ENCODE measurements at places on chromosomes 7 and 10.

DNA sequence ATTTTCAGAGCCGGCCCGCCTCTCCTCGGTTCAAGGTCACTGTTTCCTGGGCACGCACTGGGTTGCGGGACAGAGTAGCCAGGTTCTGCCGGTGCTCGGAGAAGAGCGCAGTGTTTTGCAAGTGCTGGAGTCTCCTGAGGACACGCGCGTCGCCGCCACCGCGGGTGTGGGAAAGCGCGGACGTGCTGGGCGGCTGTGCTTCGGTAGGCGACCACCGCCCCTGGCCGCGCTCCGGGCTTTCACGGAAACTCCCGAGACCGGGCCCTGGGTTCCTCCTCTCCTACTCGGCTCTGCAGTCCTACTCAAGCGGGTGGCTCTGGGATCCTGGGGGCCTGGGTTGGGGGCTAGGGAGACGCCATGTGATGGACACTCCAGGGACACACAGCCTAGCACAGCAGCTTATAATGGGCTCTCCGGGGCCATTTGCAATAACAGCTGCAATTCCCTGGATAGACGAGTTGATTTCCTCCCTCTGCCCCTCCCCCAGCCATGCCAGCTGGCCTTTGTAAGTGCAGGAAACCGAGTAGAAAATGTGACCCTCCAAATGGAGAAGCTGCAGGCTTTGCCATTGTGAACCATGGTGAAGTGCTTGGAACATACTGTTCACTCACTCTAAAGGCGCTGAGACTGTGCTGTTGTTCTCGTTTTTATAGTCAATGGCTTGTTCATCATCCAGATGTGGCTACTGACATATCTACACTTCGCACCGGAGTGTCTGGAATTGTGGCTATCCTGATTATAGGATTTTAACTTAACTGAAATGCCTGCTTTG lies 2.1 kb downstream of the FRAT1 start:
- DNase-seq, result no peak

DNA sequence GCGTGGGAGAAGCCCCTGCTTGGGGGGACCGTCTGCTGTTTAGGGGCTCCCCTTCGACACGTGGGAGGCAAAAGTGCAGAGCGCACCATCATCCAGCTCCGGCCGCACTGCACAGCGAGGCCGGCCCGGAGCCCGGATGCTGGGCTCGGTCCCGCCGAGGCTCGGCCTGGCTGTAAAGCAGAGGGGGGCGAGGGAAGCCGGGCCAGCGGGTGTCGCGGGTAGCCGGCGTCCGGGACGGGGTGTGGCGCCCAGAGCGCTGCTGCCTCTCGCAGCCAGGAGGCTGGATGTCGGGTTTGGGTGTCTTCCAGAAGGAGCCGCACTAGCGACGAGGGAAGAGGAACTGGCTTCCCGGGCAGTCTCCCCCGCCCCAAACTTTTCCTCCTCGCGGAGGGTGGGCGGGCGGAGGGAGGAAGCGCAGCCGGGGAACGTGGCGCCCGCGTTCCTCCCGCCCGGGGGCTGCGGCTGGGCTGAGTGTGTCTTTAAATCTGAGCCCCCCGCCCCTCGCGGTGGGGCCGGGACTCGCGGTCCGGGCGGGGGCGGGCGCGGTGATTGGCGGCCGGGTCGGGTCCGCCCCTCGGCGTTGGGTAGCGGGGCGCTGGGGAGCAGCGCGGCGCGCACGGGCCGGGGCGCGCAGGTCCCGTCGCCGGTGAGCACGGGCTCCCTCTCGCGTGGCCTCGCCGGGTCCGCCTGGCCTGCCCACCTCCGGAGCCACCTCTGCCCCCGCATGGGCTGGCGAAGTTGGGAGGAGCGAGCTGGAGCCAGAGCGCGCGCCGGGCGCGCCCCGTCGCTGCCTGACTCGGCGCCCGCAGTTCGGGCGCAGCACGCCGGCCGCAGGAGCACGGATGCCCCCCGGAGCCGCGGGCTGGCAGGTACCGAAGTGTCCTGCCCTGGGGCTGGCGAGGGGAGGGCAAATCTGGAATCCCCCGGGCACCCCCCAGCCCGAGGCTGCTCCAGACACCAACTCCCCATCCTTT lies at the start of gene PALD1:
Gene PALD1 (plus strand): TSS at position 577 of the 974 bp plus-strand sequence. CDS start 47,185 bp downstream, outside the sequence.
- DNase-seq, result no peak

DNA sequence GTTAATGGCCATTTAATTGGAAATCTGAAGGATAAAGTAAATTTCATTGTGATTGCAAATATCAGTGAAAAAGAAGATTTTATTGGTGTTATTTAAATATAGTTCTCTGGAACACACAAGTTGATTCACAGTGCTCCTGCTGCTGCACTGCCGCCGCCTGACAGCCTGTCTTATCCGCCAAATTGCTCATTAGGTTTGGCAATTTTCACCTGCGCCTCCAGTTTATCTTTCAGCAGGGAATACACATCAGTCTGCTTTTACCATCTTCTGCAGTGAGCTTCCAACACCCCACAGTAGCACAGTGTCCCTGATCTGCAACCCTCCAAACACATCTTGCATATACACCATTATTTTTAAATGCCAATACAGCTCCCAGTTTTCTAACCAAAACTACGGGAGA lies 308.3 kb downstream of the PARD3 start:
- DNase-seq, result no peak

- DNase-seq, result no peak
These were observed 166.9 kb downstream of the CPEB3 start for GRCh38 chr10:92124020-92124419.

GRCh38 chr10:6171881-6172695 lies 30.6 kb upstream of the PFKFB3 start:
- no peak for DNase-seq

GRCh38 chr7:48307041-48307714 lies 135.9 kb downstream of the ABCA13 start:
- DNase-seq, result no peak

GRCh38 chr7:84237533-84238173 lies 43.1 kb upstream of the SEMA3A start:
- no peak for DNase-seq

- DNase-seq, result no peak
These were observed 29.3 kb downstream of the TMEM248 start for GRCh38 chr7:66950311-66950710.

DNA sequence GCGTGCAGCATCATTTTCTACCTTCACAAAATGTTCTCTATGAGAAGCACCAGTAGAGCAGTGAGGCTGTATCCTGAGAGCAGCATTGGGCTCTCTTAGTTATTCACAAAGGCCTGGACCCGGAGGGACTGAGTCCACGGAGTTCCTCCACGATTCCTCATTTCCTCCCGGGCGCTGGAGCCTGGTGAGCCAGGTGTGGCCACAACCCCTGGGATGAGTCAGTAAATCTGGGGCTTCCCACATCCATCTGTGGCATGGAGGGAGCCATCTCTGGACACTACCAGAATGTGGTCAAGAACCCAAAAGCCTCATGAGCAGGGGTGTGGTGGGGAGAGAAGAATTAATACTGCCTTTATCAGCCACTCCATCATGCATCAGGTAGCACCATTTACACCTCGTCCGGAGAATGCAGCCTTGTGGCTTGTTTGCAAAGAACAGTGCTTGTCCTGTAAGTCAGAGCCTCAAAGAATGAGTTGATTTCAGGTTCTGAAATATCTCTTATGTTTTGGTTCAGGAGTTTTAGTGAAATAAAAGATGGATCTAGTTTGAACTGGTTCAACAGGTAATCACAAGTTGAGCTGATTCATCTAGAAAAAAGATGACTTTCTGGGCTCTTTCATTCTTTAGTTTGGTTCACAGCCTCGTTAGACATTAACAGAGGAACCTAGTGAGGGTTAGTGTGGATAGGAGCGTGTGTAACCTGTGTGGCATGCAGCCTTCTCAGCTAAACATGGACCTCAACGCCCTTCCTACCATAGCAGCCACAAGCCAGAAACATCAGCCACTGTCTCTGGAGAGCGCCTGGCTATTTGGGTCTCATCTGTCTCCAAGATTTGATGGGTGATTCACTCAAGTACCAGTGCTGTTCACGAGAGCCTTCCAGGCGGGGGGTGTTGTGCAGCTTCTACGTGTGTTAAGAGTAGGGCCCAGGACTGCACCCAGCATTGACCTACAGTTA lies 95.2 kb downstream of the WDR37 start:
- no peak for DNase-seq

GRCh38 chr7:158066085-158066484 lies 521.5 kb downstream of the PTPRN2 start:
- no peak for DNase-seq

DNA sequence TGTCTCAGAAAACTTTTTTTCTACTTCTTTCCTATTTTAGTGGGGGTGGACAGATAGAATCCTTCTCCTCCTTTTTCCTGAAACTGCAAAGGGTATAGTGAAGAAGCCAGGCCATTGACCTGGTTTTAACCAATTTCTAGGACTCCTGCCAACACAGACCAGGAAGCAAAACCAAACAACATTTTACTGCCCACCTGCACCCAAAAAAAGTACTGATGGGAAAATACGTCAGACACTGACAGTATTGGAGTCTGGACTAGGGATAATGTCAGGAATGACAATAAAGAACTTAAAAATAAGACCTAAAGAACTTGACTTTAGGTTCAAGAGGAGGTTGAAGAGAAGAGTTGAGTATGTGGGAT lies 5.0 kb upstream of the STEAP4 start:
- no peak for DNase-seq

- DNase-seq, result no peak
These were observed 183.7 kb downstream of the TRIL start for GRCh38 chr7:28774261-28774988.

GRCh38 chr7:141071260-141071854 lies 2.5 kb upstream of the TMEM178B start:
- no peak for DNase-seq

GRCh38 chr7:144416341-144416740 lies 12.8 kb upstream of the NOBOX start:
- no peak for DNase-seq

DNA sequence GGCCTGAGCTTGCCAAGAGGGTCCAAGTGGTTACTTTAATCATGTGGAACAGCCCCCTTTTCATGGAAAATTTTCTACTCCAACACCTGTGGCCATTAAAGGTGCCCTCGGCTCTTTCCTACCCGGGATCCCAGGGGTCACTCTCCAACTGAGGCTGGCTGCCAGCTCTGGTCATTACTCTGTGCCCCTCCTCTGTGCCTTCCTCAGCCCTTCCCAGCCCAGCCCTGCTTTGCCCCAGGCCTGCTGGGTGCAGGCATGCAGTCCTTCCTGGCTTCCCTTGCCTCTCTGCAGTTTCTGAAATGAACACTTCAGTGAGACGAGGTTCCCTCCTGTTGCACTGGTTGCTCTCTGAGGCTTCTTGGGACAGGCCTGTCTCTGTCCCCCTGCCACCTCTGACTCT lies 951.1 kb upstream of the ZNF722 start:
- no peak for DNase-seq

DNA sequence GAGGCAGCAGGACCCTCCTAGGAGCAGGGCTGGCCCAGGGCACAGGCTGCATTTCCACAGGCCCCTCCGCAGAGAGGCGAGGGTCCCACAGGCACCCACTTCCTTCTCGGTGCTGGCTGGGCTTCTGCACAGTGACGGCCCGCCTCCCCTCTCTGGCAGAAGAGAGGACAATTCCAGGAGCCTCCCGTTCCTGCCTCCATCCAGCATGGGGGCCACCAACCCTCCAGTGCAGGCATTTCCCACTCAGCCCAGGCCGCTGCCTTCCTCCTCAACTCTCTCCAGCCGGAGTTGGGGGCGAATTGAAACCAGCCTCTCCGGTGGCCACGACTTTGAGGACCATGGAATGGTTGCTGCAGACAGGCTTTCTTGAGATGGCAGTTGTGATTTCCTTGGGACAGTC lies 125.0 kb upstream of the PPP2R2D start:
- DNase-seq, result no peak

GRCh38 chr10:95815133-95815532 lies 59.2 kb downstream of the ENTPD1 start:
- DNase-seq, result no peak

GRCh38 chr10:14244147-14244546 lies 86.6 kb downstream of the FRMD4A start:
- DNase-seq, result no peak

DNA sequence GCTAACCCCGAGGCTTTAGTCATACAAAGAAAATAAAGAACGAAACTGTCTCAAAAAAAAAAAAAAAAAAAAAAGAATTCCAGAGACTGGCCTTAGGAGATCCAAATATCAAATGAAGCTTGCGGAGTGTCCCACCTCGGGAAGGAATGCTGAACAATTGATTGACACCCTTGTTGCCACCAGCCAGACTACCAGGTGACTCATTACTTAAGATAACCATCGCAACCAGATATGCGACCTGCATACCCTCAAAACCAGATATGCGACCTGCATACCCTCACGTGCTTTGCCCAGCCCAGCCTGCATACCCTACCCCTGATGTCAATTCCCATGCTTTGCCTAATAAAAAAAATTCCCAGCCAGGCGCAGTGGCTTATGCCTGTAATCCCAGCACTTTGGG lies 2.7 kb upstream of the PRKRIP1 start:
- no peak for DNase-seq

GRCh38 chr10:71561003-71561574 lies 158.5 kb downstream of the C10orf105 start:
- DNase-seq, result no peak

DNA sequence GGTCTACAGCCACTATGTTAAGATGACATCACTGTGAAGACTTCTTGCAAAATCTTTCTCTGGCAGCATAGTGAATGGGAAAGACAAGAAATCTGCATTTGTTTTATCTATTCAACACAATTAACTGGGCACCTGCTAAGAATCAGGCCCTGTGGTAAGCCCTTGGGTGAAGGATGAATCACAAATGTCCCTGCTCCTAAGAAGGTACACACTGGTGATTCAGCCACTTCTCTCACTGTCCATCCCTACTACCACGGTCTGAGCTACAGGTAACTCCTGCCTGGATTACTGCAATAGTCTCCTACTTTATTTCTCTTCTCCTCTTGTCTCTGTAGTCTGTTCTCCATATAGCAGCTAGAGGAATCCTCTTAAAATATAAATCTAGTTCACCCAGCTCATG lies 116.1 kb downstream of the HIBADH start:
- DNase-seq, result no peak

DNA sequence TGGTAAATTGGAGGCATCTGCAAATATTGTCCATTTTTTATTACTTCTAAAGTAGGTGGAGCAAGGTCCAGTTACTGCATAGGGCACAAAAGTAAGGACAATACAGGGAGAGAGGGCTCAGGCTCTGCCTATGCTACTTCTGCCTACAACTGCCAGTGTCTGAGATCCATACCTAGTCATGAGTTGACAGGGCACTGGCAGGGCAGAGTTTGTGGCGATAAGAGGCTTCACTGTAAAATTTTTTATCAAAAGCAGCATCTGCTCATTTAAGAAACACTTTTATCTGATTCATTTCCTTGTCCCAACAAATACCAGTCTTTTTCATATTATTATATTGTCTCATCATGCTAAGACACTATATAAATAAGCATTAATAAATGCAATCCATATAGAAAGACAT lies 178.0 kb downstream of the LRRN3 start:
- no peak for DNase-seq

- no peak for DNase-seq
These were observed 57.1 kb upstream of the RHOBTB1 start for GRCh38 chr10:61000769-61001730.

- DNase-seq, result no peak
These were observed 63.1 kb downstream of the CYTH3 start for GRCh38 chr7:6209340-6209739.
